ENCODE measurements at places on chromosomes 5 and 9.

GRCh38 chr9:33249983-33250382 lies 10.0 kb downstream of the SPINK4 start:
- no peak for DNase-seq

DNA sequence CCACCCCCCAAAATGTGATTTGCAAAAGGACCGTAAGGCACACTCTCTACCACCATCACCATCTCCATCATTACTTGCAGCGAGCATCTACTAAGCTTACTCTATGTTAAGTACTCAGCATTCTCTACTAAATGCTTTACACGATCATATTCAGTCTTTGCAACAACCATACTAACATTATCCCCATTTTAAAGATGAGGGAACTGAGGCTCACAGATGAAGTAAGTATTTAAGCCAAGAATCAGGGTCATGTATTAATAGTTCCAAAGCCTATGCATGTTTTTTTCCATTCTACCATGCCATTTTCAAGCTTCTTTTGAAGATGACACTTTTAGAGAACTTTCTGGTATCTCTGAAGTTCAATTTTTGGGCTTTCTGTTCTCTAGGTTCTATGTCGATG lies 121.7 kb upstream of the ANKRD55 start:
- DNase-seq: no peak

DNA sequence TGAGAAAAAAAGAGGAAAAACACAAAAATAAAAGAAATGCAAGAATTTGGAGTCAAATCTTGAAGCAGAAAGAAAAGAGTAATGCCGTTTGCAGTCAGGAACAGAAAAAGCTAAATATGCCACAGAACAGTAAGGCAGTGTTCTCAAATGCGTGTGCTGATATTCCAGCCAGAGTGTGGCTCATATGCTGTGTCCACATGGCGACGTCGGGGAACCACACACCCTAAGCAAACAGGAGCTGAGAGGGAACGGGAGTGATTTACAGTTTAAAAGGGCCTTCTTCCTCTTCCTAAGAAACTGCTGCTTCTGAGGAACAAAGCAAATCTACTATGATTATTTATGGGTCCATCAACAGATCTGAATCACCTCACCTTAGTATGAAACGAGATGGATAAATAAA lies 42.7 kb downstream of the DDX31 start:
- no peak for DNase-seq

DNA sequence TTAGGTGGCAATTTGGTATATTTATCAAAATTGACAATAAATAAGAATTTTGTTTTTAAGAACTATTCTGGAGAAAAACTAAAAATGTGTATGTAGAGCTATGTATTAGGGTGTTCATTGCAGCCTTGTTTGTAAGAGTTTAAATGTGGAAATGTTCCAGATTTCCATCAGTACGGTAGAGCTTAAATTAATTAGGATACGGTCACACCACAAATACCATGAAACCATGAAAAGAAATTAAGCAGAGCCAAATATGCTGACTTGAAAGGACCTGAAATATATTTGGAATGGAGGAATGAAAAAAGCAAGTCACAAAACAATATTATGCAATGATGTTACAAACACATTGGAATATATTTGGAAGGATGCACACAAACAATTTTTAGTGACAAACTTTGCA lies 64.6 kb downstream of the ACTBL2 start:
- no peak for DNase-seq

- no peak for DNase-seq
These were observed 47.8 kb downstream of the TSPAN17 start for GRCh38 chr5:176695073-176695472.

GRCh38 chr5:41392016-41392415 lies 118.4 kb downstream of the PLCXD3 start:
- no peak for DNase-seq

- no peak for DNase-seq
These were observed 41.5 kb downstream of the CXXC5 start for GRCh38 chr5:139689631-139690063.

GRCh38 chr5:66306844-66307315 lies 162.8 kb downstream of the SREK1 start:
- DNase-seq: no peak
